ENCODE measurements at places on chromosomes 2 and 18. TPM values are rescaled to one million over a fixed set of nuclear protein-coding genes. Genes with fewer than 3 reads are reported as not detected.

IDH1 gene
- 14.3 TPM for total RNA-seq

- no peak for DNase-seq
Measured at GRCh38 chr2:161113693-161114575, 46.3 kb upstream of the TANK start.

- no peak for DNase-seq
Measured at GRCh38 chr2:211328126-211328525, 771.7 kb downstream of the CPS1 start.

DNA sequence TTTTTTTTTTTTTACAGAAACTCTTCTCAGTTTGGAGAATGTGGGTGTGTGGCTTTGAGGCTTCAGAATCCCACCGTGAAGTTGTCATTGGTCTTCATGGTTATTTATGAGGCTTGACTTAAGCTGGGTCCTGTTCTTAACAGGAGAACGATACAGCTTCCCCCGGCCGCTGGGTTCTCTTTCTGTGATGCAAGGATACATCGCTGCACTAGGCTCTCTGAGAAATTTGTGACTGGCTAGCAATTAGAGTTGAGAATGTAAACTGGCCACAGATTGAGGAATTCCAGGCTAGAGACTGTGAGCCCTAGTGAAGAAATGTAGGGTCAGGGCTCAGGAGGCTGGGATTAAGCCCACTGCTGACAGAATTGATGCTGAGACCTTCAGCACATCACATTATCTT, 29.8 kb downstream of the MGAT5 start:
- no peak for DNase-seq

GRCh38 chr18:28793901-28794300, 617.0 kb upstream of the CDH2 start:
- no peak for DNase-seq

- DNase-seq, result no peak
Measured at GRCh38 chr2:165469417-165469816, at the start of gene CSRNP3. Gene CSRNP3 (plus strand): TSS chr2:165469698. CDS start chr2:165595066, 125,368 bp downstream.
